ENCODE measurements at places on chromosomes 1 and 21. TPM values are rescaled to one million over a fixed set of nuclear protein-coding genes. Genes with fewer than 3 reads are reported as not detected.

The RSPO1 gene
- 4.0 TPM for polyA plus RNA-seq

The C4BPA gene
- polyA plus RNA-seq = 0.69 TPM

The RIPK4 gene
- polyA plus RNA-seq = 18.8 TPM

The KCND3 gene
- 1.4 TPM for polyA plus RNA-seq

The NR1I3 gene
- 2.0 TPM for polyA plus RNA-seq

The SH2D1B gene
- polyA plus RNA-seq = 0.49 TPM

The TAS1R3 gene
- polyA plus RNA-seq = 0.24 TPM

The DRAXIN gene
- polyA plus RNA-seq = 1.2 TPM

The TRIM33 gene
- 38.6 TPM for polyA plus RNA-seq

The CYP4X1 gene
- polyA plus RNA-seq = 8.2 TPM

The DCDC2B gene
- 0.62 TPM for polyA plus RNA-seq

The FAM43B gene
- polyA plus RNA-seq = 1.9 TPM

The DYRK3 gene
- polyA plus RNA-seq = 9.7 TPM

The RHEX gene
- polyA plus RNA-seq = 3.3 TPM

The PTPRU gene
- 12.0 TPM for polyA plus RNA-seq

The CFAP141 gene
- not detected for polyA plus RNA-seq

The ATP6V1G3 gene
- 7.6 TPM for polyA plus RNA-seq

The CYP4A11 gene
- polyA plus RNA-seq = 55.3 TPM

The KRTAP7-1 gene
- not detected for polyA plus RNA-seq

The RGSL1 gene
- 0.09 TPM for polyA plus RNA-seq

The OR2L2 gene
- polyA plus RNA-seq = 0.08 TPM

The PTGS2 gene
- polyA plus RNA-seq = 1.1 TPM

The KCNE1 gene
- polyA plus RNA-seq = 0.55 TPM

The ACTA1 gene
- polyA plus RNA-seq = 1.2 TPM

The TMPRSS2 gene
- 36.8 TPM for polyA plus RNA-seq

The LAPTM5 gene
- 19.5 TPM for polyA plus RNA-seq

The NCAM2 gene
- polyA plus RNA-seq = 12.4 TPM

The TOMM40L gene
- 14.5 TPM for polyA plus RNA-seq

The CCDC190 gene
- 0.12 TPM for polyA plus RNA-seq

The PLA2G2C gene
- polyA plus RNA-seq = 0.30 TPM

The NBPF1 gene
- 96.1 TPM for polyA plus RNA-seq

The SIK1 gene
- 2.5 TPM for polyA plus RNA-seq

The TLR5 gene
- 7.2 TPM for polyA plus RNA-seq

The RCSD1 gene
- polyA plus RNA-seq = 13.3 TPM

The CASQ2 gene
- 1.2 TPM for polyA plus RNA-seq

The SMYD3 gene
- 36.1 TPM for polyA plus RNA-seq

The FCGR3A gene
- polyA plus RNA-seq = 1.3 TPM

The ARPC5 gene
- 174 TPM for polyA plus RNA-seq

The WNT4 gene
- 7.0 TPM for polyA plus RNA-seq

The MAP3K21 gene
- 35.8 TPM for polyA plus RNA-seq

The TRPM2 gene
- polyA plus RNA-seq = 0.70 TPM

The LAMC2 gene
- polyA plus RNA-seq = 5.1 TPM

The RGS2 gene
- 40.7 TPM for polyA plus RNA-seq

The OR2T34 gene
- polyA plus RNA-seq = not detected

The PHLDA3 gene
- 12.5 TPM for polyA plus RNA-seq

The CEPT1 gene
- polyA plus RNA-seq = 51.2 TPM

The TMEM52 gene
- 1.1 TPM for polyA plus RNA-seq

The OR2L3 gene
- polyA plus RNA-seq = not detected
